Left ventricle myocardium inferior (tissue), 1 donor: ENCODE measurements at places on chromosomes 1 and 21.

DNA sequence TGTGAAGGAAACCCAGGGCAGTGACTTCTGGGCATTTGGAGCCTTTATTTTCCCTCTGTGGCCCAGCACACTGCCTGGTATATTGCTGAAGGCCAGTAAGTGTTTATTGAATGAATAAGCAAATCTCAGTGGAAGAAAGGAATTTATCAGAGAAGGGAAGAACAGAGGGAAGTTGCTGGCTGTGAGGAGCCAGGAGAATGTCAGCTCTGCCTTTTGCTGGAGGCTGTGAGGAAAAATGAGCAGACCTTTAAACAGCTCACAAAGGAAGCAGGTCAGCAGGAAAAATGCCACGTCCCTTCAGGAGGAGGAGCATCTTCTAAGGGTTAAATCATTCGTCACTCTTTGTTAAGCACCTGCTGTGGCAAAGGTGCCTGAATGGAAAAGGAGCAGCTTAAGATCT lies 75.9 kb downstream of the GIPC2 start:
- no peak for DNase-seq

DNA sequence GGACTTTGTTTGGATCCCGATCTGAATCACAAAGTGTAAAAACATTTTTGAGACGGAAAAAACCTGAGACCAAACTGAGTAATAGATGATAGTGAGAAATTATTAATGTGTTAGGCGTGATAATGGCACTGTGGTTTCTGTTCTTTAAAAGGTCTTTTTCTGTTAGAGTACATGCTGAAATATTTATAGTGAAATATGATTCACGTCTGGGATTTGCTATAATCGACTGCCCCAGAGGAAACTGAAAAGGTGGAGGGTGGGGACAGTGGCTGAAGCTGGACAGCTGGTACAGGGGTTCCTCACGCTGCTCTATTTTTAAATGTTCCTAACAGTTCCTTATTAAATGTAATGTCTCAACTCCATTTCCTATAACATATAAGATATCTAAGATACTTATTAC lies 11.2 kb downstream of the URB1 start:
- DNase-seq: no peak

DNA sequence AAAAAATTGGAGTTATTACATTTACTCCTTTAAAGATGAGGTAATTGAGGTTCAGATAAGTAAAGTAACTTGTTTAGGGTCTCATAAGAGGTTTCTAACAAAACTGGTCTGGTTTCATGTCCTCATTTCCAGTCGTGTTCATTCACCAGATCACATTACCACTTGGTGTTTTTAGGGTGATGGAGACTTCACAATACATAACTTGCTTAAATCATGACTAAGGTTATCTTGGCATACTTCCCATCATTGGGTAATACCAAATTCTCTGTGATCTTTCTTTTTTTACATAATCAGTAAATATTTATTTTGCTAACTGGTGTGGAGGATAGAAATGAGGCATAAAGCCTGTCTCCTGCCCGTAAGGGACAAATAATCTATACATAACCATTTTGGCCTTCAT lies 31.6 kb upstream of the RPTN start:
- DNase-seq: no peak

- DNase-seq: no peak
Measured at GRCh38 chr1:62688687-62689085, 500 bp upstream of the DOCK7 start.

DNA sequence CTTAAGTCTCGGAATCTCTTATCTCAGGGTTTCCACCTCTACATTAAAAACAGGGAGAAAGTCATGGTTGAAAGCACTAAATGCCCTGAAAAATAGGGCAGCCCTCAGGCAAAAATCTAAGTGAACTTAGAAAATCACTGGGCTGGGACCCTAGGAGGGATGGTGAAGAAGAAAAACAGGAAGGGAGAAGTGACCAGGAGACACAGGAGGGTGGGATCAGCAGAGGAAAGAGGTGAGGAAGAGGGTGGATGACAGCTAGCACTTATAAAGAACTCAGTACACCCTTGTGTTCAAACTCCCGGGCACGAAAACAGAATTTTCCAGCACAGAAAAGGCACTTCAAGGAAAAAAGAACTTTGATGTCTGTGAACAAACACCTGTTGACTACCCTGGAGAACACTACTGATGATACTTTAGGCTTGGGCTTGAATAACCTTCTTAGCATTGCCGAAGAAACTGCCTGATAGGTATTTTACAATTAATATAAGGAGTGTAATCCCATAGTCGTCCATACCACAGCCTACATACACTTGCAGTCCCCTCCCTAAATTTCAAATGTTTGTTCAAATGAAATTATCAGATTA lies 2.0 kb downstream of the CHML start:
- no peak for DNase-seq

GRCh38 chr1:230814949-230815692 lies 53.2 kb downstream of the C1orf198 start:
- DNase-seq: no peak

- no peak for DNase-seq
Measured at GRCh38 chr21:41827951-41828883, 50.9 kb downstream of the PRDM15 start.

DNA sequence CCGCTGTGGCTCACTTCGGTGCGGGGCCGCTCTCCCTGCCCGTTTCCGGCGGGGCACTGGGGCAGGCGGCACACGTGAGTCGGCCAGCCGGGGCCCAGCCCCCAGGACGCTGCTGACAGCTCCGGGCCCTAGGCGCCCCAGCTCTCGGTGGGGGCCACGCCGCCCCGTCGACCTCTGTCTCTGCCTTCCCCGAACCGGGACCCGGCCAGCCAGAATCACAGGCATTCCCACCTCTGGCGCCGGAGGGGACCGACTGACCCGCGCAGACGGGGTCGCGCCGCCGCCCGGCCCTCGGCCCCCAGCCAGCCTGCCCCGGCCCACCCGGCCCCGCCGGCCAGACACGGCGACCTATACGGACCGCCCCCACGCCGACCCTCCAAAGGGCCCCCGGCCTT lies 755 bp downstream of the SCMH1 start:
- peak; percentile 54 for DNase-seq

DNA sequence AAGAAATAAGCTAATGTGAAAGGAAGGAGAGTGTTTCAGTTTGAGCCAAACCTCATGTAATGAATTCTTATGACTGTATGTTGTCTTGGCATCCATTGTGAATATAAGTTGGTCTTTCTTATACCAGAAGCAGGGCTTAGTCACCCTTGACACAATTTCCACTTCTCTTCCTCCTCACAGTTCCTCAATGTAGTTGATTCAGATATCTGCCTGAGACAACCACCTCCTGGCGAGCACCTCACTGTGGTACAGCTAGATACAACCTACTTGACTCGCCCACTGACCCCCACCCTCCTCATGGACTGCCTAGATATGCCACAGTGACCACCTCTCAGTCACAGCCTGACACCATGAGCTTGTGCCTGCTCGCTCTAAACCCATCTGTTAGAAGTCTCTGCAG lies 45.6 kb downstream of the KYAT3 start:
- no peak for DNase-seq

DNA sequence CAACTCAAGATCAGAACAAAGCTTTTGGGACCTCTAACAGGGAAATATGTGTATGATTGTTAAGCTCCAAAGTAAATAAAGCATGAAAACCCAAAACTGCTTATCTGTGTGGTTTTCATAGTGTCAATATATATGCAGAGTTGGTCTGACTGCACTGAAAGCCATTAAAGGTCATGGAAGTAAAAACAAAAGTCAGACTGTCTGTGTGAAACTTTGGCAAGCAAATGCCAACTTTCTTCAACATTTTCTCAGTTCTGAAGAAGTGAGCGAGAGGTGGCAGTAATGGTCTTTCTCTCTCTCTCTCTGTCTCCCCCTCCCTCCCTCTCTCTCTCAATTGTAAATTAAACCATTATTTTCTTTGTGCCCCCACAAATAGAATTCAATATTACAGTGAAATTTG lies 100.1 kb upstream of the S1PR1 start:
- no peak for DNase-seq

DNA sequence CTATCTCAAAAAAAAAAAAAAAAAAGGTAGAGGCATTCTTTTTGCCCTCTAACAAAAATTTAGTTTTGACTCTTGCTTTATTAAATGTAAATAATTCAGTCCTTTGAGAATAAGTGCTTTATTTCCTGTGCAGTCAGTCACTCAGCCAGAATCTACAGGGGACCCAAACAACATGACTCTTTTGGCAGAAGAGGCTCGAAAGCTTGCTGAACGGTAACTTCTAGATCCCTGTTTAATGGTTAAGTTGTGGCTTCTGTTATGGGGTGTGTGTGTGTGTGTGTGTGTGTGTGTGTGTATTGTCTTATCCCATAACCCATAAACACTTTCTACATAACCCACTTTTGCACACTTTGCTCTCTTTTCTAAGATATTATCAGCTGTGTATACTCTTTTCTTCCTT lies 54.9 kb upstream of the LAMC2 start:
- DNase-seq: no peak

DNA sequence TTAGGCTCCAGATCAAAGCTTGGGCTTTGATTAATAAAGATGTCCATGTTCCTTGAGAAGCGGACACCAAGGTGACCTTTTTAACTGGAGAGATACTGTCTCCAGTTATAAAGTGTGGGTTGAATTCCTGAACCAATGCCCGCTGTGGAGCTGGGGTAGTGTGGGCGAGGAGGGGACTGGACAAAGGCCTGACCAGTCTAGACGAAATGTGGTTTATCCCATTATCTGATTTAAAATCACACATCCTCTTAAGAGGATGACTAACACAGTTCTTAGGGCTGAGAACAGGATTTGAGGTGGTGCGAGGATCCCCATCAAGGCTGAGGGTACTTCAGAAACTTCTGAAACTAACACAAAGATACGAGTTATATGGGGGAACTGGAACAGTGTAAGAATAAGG lies 84.5 kb upstream of the GCLM start:
- no peak for DNase-seq

DNA sequence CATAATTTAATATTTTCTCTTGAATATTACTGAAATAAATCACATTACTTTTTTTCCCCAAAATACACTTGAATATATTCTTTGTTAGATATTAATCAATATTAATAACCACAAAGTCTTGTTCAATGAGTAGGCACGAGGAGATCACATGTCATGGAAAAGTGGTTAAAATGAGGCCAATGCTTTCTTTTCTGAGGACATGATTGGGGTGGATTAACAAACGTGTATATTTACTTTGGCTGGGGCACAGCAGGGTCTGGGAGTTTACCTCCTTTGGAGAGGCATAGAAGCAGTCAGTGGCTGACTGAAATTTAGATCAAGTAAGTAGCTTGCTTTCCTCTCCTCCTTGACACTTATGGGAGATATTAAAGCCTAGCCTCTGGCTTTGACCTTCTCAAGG lies 664.3 kb upstream of the B3GALT2 start:
- no peak for DNase-seq
